ENCODE measurements at places on chromosomes 1 and 21.

DNA sequence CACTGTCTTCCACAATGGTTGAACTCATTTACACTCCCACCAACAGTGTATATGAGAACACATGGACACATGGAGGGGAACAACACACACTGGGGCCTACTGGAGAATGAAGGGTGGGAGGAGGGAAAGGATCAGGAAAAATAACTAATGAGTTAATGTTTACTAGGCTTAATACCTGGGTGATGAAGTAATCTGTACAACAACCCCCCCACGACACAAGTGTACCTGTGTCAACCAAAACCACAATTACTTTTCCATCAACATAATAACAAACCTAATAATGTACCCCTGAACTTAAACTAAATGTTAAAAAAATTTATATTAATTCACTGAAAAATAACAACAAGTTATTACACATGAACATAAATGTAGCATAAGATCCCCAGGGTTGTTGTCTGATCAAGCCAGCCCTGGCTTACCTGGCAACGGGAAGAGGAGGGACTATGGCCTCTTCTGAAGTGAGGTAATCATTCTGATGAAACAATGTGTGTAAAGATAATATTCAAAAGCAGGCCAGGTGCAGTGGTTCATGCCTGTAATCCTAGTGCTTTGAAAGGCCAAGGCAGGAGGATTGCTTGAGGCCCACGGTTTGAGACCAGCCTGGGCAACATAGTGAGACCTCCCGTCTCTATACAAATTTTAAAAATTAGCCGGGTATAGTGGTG lies 40.8 kb upstream of the HEATR1 start:
- DNase-seq, result no peak

- no peak for DNase-seq
Measured at GRCh38 chr1:177631770-177632169, 338.1 kb downstream of the SEC16B start.

DNA sequence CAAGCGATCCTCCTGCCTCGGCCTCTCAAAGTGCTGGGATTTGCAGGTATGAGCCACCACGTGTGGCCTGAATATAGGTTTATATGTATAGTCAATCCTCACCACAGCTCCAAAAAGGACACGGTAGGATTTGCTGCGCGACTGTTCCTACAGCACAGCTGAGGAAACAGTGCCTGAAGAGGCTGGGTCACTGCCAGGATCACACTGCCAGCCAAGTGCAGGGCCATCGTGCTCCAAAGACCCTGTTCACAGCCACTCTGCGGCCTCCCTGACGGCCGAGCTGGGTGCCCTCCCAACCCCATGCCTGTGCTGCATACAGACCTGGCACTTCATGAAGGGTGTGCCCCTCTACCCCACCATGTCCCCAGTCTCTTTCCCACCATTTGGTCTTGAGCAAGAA lies 71.4 kb downstream of the MRPL37 start:
- DNase-seq, result no peak

- no peak for DNase-seq
Measured at GRCh38 chr1:152506899-152507498, 3.6 kb upstream of the LCE5A start.

- no peak for DNase-seq
Measured at GRCh38 chr1:28050776-28051175, 37.6 kb downstream of the EYA3 start.

- peak; percentile 51 for DNase-seq
Measured at GRCh38 chr1:220877377-220878095, 1.7 kb upstream of the HLX start.

DNA sequence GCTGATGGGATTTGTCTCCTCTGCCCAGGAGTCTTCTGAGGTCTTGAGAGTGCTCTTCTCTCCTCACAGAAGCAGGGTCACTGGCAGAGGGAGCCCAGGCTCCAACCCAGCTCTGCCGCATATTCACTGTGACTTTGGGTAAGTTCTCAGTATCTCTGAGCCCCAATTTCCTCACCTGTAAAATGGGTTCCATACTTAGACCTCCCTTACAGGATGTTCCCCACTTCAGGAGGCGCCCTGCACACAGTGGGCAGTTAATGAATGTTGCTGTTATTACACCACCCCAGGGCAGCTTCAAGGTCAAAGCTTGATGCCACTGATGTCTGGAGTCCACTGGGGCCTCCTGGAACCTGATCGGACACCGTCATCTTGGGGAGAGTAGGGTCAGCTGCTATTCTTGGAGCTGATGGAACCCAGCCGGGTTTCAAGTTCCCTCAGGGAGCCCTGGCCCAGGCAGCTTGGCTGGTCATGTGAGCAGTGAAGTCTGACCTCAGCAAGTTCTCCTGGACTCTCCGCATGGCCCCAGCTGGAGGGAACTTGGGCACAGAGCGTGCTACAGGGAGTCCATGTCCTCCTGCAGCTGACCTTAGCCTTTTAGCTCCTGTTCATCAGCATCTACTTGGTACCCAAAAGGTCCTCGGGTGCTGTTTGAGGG lies 21.8 kb downstream of the COA7 start:
- DNase-seq, result no peak

DNA sequence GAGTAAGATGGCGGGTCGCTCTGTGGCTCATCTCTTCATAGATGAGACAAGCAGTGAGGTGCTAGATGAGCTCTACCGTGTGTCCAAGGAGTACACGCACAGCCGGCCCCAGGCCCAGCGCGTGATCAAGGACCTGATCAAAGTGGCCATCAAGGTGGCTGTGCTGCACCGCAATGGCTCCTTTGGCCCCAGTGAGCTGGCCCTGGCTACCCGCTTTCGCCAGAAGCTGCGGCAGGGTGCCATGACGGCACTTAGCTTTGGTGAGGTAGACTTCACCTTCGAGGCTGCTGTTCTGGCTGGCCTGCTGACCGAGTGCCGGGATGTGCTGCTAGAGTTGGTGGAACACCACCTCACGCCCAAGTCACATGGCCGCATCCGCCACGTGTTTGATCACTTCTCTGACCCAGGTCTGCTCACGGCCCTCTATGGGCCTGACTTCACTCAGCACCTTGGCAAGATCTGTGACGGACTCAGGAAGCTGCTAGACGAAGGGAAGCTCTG lies 2.4 kb downstream of the TNFAIP8L2 start:
- DNase-seq, result no peak

DNA sequence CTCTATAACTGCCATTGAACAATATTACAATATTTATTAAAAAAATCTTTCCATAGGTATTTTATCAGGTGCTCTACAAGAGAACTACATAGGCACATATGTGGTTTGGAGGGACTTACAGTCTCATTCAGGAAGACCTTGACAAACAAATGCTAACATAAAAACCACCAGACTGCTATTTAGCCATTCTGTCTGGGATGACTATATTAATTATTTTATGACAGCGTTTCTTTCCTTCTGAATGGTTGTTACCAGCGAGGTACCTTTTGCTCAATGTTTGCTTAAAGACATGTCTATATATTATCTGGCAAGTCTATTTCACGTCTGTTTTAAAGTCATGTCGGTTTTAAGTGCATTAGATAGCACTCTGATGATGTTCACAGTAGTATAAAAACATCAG lies 69.7 kb downstream of the RUNX1 start:
- no peak for DNase-seq

DNA sequence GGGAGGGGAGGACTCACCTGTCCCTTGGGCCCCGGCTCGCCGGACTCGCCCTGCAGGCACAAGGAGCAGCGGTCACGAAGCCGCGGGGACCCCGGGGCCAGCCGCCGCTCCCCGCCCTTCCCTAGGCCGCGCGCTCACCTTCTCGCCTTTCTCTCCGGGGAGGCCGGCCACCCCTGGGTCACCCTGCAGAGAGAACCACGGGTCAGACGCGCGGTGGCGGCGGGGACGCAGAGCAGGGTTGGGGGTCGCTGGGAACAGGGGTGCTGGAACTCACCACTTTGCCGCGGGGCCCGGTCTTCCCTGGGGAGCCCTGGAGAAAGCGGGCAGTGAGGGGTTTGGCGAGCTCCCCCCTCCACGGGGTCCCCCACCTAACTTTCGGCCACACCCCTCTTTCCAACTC lies 13.3 kb downstream of the COL9A2 start:
- no peak for DNase-seq

GRCh38 chr1:3366126-3367051 lies 88.1 kb upstream of the ARHGEF16 start:
- DNase-seq, result no peak

DNA sequence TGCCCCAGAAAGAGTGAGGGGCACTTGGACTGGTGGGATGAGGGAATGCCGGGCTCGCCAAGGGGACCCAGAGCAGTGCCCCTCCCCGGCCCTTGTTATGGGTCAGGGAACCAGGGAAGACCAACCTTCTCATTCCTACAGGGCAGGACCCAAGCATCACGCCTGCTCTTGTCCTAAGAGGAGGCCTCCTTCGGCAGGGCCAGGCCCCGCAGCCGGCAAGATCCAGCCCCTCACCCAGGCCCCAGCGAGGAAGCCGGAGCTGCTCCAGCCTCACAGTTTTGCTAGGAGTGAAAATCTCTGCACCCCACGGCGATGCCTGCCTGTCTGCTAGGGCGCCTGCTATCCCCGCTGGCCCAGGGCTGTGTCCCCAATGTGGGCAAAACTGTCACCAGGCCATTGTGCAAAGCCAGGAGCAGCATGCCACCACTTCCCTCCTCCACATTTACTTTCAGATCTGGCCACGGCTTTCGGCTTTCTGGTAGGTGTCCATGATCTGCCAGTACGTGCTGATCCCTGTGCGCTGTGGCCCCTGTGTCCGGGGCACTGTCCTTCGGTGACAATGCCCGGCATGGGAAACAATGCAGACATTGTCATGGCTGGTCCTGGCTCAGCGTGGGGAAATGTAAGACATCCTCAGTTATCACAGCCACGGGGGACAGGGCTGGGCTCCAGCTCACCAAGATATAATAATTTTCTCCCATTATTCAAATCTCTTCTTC lies 9.6 kb downstream of the ACTRT2 start:
- DNase-seq, result no peak

GRCh38 chr1:119219711-119220110 lies 79.3 kb upstream of the WARS2 start:
- peak; percentile 10 for DNase-seq

GRCh38 chr21:46092811-46093667 lies 4.9 kb upstream of the COL6A2 start:
- no peak for DNase-seq

DNA sequence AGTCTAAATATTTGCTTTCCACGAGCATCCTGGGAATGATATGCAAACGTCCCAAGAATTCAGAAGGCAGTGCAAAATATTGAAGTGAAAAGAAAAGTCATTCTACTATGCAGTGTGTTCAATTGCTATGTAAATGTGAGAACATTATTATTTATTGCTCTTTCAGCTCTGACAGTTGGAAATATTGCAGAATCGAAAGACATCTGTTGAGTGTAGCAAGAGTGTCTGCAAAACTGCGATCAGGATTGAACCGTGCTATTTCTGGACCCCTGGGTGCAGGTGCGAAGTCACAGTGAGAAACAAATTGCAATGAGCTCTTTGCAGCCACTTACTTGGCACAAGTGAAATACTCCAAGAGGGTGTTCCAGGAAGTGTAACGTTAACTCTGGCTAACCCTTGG lies 566.4 kb downstream of the AJAP1 start:
- no peak for DNase-seq

GRCh38 chr1:202692959-202693555 lies 17.2 kb downstream of the SYT2 start:
- peak; percentile 87 for DNase-seq

DNA sequence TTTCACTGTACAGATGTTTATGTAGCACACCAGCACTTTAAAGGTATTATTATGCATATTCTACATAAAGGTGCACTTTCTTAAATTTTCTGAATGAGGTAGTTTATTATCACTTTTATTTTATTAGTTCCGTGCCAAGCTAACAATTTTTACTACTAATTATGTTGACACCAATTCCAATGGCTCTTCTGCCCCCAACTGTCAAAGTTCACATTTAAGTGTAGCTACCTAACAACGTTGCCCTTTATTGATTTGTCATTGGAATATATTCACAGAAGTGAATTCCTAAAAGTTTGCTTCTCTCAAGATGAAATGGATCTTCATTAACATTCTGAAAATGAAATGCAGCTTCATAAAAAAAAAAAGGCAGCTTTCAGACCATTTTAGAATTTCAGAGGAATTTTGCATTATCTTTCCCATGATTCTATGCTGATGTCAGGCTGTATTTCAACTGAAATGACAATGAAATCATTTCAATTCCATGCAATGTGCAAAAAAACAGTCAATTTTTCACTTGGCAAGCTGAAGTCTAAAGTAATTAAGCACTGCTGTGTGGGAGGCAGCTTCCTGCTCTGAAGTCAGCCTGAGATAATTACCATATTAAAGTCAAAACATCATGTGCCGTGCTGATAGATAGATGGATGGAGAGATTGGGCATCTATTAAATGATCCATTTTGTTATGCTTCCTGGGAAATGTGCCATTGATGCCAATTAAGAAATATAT lies 229.2 kb downstream of the TTLL7 start:
- no peak for DNase-seq

GRCh38 chr1:22252251-22252650 lies 109.4 kb upstream of the WNT4 start:
- DNase-seq, result no peak

- peak; percentile 52 for DNase-seq
Measured at GRCh38 chr1:31400393-31400792, 12.6 kb upstream of the SERINC2 start.

- DNase-seq, result no peak
Measured at GRCh38 chr1:230206976-230207375, 139.9 kb downstream of the GALNT2 start.

GRCh38 chr1:235937123-235937522 lies 70.4 kb upstream of the LYST start:
- DNase-seq, result peak; percentile 90

GRCh38 chr1:181397845-181398244 lies 85.5 kb upstream of the CACNA1E start:
- DNase-seq, result no peak

GRCh38 chr21:36990508-36991205 lies 15.8 kb upstream of the RIPPLY3 start:
- DNase-seq, result no peak

GRCh38 chr1:96159379-96159778 lies 562.2 kb upstream of the PTBP2 start:
- DNase-seq, result no peak

GRCh38 chr1:164602101-164602422 lies 43.1 kb downstream of the PBX1 start:
- no peak for DNase-seq

- peak; percentile 85 for DNase-seq
Measured at GRCh38 chr1:232635778-232636356, 5.9 kb upstream of the SIPA1L2 start.

GRCh38 chr1:220342853-220343252 lies 70.6 kb upstream of the RAB3GAP2 start:
- DNase-seq, result no peak

GRCh38 chr1:1360506-1361169 lies 2.3 kb upstream of the MXRA8 start:
- DNase-seq, result no peak

DNA sequence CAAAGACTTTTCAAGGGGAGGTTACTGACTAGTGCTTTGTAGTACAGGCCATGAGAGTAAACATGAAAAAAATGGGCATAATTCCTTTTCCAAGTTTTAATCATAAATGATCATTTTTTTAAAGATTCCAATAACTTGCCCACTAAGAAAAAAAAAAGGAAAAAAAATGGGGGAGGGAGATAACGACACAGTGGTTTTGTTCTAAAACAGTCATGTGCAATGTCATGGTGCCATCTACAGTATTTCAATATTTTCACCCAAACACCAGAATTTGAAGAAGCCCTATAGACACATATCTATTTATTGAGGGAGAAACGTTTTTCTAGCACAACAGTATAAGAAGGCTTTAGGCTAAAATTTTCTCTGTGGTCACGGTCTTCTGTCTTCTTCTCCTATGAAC lies 250.2 kb downstream of the LTN1 start:
- DNase-seq, result peak; percentile 70
